ENCODE measurements at places on chromosomes 5 and 9.

GRCh38 chr9:82363682-82364081 lies 375.1 kb downstream of the SPATA31D1 start:
- no peak for DNase-seq

DNA sequence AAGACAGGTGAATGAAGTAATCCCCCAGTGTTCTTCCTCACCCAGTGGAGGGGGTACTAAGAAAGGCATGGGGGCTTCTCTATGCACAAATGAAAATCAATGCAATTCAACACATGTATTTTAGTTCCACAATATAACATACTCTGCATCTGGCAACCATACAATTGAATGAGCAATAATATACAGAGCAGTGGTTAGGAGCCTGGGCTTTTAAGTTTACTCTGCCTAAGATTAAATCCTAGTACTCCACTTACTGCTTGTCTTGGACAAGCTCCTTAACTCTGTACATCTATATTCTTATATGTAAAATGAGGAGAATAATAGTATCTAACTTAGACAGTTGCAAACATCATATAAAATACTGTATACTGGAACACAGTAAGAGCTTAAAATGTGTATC lies 195.4 kb upstream of the TRIM32 start:
- no peak for DNase-seq

DNA sequence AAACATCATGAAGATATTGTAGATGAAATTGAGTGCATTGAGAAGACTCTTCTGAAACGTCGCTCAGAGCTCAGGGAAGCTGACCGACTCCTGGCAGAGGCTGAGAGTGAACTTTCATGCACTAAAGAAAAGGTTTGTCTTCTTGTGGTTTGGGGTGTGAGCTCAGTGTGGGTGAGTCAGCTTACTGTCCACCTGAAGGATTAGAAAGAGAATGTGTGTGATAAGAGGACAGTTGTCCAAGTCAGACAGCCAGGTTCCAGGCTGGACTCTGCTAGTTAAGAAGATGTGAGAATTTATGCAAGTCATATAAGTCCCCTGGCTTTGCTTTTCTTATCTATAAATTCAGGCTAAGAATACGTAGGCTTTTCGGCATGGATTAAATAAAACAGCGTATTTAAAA lies 46.9 kb downstream of the RAB14 start:
- DNase-seq, result no peak

DNA sequence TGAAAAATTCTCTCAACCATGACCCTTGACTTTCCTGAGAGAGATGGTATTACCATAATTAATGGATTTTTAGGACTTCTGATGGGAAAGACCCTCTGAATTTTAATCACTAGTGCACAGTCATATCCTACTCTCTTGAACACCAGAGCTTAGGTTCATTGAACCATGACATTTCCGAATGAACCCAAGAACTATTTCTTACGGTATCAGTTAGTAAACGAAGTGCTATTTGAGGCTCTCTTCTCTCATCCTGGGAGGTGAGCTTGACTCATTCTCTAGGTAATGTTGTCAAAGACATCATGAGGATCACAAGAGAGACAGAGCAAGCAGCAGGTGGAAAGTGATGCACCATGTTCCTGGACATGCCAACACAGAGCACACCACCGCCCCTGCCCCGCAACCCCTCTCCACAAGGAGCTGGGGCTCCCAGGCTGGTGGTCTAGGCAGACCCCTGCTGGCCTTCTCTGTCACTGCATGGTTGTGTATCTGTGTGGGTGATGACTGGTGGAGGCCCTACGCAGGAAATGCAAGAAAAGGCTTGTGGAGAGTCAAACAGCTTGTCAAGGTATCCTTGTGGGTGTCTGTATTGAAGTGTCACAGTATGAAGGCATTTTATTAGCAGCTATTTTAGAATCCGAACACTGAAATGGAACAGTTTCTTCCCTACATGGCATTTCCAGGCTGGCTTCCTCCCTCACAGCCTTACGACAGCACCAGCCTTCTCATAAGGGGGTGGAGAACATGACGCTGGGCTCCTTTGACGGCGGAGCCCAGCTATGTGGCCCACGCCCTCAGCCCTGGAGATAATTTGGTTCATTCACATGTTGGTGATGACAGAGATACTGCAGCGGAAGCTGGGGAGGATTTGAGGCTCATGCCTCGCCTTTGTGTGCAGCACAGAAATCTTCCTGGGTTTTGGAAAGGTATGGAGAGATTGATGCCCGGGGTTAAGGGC lies 297.6 kb downstream of the NTRK2 start:
- no peak for DNase-seq

GRCh38 chr5:35884773-35885172 lies 28.1 kb downstream of the IL7R start:
- no peak for DNase-seq

DNA sequence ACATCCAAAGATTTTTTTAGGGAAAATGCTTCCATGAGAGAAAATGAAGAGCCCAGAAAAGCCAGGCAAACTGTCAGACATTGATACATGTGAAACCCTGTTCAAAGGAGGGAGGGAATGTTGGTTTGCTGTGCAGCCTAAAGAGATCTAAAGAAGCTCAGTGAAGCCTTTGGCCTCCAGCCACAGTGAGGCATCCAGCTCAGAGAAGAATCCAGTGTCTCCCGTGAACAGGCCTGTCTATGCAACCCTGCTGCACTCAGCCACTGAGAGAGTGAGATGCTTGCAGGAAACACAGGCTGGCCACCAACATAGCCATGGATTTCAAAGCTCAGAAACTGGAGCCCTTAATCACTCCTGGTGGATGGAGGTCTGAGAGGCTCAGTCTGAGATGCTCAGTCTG lies 171.4 kb upstream of the PLCXD3 start:
- no peak for DNase-seq

DNA sequence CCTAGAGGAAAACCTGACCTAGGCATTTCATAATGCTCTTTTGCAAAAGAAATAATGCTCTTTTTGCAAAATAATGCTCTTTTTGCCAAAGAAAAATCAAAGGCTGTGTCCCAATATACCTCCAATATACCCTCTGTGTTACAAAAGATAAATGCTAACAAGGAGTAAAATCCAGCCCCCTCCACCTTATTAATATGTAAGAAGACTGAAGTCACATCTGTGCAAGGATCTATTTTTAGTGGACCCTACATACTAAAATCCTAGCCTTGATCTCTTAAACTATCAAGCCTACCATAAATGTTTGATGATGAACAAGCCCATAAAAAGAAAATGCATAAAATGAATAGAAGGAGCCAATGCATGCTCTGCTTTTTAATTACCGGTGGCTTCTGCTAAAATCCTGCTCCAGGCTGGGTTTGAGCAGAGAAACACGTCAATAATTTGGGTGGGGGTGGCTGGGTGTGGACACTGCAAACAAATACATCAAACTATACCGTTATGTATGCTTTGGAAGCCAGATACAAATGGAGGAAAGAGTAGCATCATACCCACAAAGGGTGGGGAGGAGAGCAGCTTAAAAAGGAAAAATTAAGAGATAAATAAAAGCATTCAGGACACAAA lies 131.6 kb downstream of the SEMA6A start:
- no peak for DNase-seq

DNA sequence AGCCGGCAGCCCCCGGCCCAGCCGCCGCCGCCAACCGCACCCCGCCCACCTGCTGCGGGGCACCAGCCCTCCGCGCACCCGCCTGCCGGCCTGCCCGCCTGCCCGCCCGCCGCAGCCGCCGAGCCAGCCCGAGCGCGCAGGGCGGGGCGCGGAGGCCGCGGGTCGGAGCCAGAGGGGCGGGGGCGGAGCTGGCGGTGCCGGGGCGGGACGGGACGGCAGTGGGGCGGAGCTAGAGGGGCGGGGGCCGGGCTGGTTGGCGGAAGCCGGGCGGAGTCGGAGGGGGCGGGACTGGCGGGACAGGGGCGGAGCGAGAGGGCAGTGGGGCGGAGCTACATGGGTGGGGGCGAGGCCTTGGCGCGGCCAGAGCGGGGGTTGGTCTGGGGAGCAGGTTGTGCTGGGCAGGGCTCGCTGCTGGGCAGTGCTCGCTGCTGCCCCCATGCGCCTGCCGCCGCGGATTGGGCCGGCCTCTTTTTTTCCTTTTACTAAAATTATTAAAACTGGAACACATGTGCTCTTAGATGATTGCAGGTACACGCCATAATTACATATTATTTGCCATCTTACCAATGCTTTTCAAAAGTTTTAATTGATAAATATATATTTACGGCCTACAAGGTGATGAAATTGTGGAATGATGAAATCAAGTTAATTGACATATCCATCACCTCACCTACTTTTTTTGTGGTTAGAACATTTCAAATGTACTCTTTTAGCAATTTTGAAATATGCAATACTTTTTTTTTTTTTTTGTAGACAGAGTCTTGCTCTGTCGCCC lies at the start of gene SH3GLB2:
Gene SH3GLB2, minus strand, starts transcription at position 140 of the 775 bp plus-strand sequence. CDS start 177 bp downstream, outside the sequence.
- peak; percentile 71 for DNase-seq

DNA sequence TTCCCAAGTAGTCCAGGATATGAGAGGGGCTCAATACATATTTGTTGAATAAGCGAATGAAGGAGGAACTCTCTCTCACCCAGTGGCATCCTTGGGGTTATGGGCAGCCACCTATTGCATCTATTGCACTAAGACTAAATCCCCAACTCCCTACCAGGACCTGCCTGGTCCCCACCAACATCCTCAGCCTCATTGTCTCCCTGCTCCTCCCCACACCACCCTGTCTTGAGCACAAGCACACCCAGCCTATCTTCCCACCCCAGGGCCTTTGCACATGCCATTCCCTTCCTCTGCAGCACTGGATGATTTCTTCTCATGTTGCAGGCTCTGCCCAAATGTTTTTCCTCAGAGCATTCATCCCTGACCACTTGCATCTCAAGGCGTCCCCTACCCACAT lies 133.8 kb downstream of the BARX1 start:
- DNase-seq, result no peak

- peak; percentile 1 for DNase-seq
Measured at GRCh38 chr5:113169720-113170119, 193.1 kb downstream of the DCP2 start.

DNA sequence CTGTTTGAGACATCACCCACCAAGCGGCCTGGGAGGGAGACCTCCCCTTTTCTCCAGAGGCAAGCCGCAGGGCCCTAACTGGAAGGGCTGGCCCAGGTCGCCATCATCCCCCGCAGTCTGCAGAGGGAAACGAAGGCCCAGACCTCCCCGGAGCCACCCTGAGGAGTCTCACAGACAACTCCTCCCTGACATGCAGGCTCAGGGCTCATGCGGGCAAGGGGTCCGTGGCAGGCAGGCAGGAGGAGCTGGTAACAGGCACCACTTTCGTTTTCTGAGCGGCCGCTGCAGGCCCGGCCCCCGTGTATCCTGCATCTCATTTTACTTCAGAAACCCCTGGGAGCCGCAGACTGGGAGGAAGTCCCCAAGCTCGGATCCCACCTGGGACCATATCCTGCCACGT lies 192.0 kb upstream of the PPP1R26 start:
- DNase-seq, result no peak

- DNase-seq, result no peak
Measured at GRCh38 chr5:89105836-89106235, 222.9 kb upstream of the MEF2C start.

DNA sequence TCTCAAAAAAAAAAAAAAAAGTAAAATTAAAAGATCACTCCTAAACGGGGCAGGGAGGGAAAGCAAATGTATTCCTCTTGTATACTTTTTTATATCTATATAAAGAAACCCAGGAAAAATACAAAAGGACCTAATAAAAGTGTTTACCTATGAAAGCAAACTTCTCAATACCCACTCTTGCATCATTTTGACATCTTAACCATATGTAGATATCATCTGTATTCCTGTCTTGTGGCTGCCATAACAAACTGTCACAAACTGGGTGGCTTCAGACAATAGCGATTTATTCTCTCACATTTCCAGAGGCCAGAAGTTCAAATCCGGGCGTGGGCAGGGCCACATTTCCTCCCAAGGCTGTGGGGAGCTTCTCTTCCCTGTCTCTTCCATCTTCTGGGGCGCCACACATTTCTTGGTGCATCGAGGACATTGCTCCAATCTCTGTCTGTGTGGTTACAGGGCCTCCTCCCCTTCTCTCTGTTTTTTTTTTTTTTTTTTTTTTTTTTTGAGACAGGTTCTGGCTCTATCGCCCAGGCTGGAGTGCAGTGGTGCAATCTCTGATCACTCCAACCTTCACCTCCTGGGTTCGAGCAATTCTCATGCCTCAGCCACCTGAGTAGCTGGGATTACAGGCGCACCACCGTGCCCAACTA lies 58.4 kb upstream of the IL17B start:
- DNase-seq, result no peak

DNA sequence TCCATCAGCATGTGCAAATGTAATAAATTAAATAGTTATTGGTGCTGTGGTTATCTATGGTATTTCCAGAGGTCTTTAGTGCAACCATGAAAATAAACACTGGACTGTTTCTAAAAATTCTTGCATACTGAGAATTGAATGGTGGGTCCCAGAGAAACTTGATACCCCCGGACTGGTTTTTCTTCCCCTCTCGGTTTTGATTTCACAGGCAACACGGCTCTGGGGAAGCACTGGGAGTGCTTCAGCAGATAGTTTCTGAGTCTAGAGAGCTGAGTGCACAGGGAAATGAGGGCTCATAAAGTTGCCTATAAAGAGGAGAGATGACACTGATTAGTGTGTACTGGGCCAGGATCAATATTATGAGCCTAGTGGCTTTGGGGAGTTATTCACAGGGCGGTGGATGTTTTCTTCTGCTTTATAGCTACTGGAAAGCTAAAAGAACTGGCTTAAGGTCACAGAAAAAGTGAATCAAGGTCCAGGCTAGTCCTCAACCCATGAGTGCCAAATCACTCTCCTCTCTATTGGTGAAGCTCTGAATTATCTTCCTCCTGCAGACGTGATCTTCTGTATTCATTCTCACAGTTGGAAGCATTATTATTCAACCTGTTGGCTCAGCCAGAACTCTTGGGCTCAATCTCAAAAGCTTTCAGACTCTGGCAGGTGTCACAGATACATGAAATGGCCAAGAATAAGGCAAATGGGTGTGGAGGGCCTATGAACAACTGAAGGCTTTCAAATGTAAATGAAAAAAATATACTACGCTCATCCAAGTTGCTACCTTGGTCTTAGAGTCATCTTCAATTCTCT lies 170.2 kb upstream of the HMHB1 start:
- no peak for DNase-seq

GRCh38 chr5:43785198-43785597 lies 182.2 kb downstream of the NNT start:
- DNase-seq, result no peak

- DNase-seq, result no peak
Measured at GRCh38 chr9:87663556-87663955, 62.4 kb upstream of the CTSL start.

- no peak for DNase-seq
Measured at GRCh38 chr9:37333288-37333687, 89.2 kb upstream of the GRHPR start.

DNA sequence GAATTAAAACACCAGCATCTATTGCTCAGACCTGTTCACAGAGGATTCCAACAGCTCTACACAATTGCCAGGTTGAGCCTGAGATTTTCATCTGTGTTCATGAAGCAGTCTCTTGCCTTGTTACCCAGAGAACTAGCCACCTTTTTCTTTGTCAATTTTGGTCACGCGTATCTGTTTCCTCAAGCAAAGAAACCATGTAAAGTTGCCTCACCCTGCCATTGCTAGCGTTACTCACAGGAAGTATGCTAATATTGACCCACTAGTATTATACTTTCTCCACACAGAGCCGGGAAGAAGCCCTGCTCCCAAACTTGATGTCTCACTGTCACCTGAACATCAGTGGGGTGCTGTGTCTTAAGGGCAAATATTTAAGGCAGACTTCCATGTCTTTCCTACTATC lies 168.5 kb downstream of the PLPPR1 start:
- no peak for DNase-seq

GRCh38 chr5:131671409-131671808 lies 36.4 kb upstream of the RAPGEF6 start:
- DNase-seq, result no peak

GRCh38 chr5:141826674-141827073 lies 51.5 kb downstream of the PCDH1 start:
- no peak for DNase-seq

All from GF-D8 (cell line).